Spinal cord (tissue), 10 donors: ENCODE measurements at places on chromosomes 3 and 15. TPM values are rescaled to one million over a fixed set of nuclear protein-coding genes. Genes with fewer than 3 reads are reported as not detected.

The EEFSEC gene
- 29.1 TPM for polyA plus RNA-seq

The ADGRG7 gene
- polyA plus RNA-seq = not detected

The USP13 gene
- polyA plus RNA-seq = 10.4 TPM

The IGSF10 gene
- 6.0 TPM for polyA plus RNA-seq

The MCTP2 gene
- 2.0 TPM for polyA plus RNA-seq

The AADACL2 gene
- not detected for polyA plus RNA-seq

The GOLGA8H gene
- 1.2 TPM for polyA plus RNA-seq

- DNase-seq = no peak
- no peak overlapping the region for H3K27ac ChIP-seq
- peaks cover 99% of the 10 kb centered on the region for H3K36me3 ChIP-seq
- no peaks in the 10 kb centered on the region for H3K27me3 ChIP-seq
- H3K4me3 ChIP-seq = no peak overlapping the region
- peaks cover 3% of the 10 kb centered on the region for H3K4me1 ChIP-seq
These were observed 6.2 kb downstream of the PLA2G4B start for GRCh38 chr15:41844814-41845213.

DNA sequence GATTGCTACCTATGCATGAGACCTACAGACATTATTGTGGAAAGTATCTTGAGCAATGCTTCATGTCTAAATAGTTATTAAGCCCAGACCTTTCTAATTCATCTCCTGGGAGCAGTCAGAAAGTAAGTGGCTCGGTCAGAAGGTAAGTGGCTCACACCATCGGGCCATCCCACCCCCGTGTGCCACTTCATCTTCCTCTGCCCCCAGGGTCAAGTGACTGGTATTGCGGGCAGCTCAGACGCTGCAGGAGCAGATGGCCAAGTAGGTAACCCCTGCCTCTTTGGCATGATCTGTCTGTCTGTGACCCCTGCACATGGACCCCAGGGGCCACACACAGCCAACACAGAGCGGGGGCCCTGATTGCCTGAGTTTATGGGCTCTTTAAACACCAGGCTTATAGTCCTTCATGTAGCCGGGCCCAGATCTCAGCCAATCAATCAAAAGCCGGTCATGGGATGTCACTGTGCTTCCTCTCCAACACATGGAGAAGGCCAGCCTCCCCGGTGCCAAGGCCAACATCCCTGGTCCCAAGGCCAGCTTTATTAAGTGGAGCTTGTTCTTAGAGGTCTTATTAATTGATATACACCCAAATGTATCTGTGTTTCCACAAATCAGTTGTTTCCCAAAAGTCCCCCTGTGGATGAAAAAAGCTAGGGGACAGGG, 42.9 kb downstream of the LARP6 start:
- no peak for DNase-seq
- H3K27ac ChIP-seq = no peak overlapping the region
- H3K4me1 ChIP-seq = peaks cover 6% of the 10 kb centered on the region
- H3K36me3 ChIP-seq = no peaks in the 10 kb centered on the region
- no peak overlapping the region for H3K4me3 ChIP-seq

DNA sequence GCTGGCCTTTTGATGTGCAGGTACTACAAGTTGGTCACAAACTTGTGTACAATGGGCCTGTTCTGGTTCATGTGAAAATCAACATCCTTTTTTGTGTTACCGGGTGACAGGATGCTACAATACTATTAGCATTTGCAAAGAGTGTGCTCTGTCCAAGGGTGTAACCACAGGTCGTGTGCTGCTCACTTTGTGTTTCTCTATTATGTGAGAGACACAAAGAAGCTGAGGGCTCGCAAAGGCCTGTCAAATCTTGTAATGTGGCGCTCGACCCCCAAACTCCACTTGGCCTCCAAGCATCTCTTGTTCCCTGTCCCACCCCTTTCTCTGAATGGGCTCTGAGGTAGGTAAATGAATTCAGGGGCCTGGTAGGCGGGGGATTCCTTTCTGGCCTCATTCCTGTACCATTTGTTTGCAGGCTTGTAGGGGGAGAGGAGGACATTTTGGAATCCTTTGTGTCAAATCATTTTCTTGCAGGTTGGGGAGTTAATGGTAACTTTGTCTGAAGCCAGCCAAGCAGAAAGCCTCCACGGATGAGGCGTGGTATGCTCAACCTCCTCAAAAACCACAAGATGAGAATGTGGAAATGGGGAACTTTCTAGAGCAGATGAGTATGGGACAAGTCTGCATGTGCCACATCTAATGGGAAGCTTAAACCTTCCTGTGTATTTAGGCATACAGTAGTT, 109.1 kb downstream of the OPA1 start:
- no peaks in the 10 kb centered on the region for H3K4me1 ChIP-seq
- no peaks in the 10 kb centered on the region for H3K36me3 ChIP-seq
- no peak for DNase-seq
- H3K27ac ChIP-seq = no peak overlapping the region

DNA sequence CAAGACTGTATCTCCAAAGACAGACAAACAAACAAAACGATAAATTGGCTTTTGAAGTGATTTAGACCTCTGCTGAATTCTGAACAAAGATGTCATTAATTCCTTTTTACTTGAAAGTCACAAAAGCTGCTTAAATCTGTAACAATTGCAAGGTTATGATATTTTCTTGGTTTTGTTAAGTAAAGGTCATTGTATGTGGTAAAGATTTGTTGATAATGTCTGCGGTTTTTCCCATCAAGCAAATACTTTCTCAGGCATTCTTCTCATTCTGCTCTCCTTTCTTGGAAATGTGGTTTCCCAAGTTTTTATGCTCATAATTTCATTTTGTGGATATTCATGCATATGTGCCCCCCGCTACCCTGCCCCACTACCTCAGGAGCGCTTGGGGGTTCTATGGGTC, 116.5 kb downstream of the SLMAP start:
- no peaks in the 10 kb centered on the region for H3K4me1 ChIP-seq
- no peaks in the 10 kb centered on the region for H3K36me3 ChIP-seq
- H3K27me3 ChIP-seq = no peaks in the 10 kb centered on the region
- H3K4me3 ChIP-seq = no peak overlapping the region
- H3K27ac ChIP-seq = no peak overlapping the region

- no peaks in the 10 kb centered on the region for H3K27me3 ChIP-seq
- H3K36me3 ChIP-seq = peaks cover 48% of the 10 kb centered on the region
- no peak for DNase-seq
- H3K4me3 ChIP-seq = no peak overlapping the region
- peaks cover 22% of the 10 kb centered on the region for H3K4me1 ChIP-seq
These were observed 42.6 kb downstream of the WHAMM start for GRCh38 chr15:82851981-82852511.

DNA sequence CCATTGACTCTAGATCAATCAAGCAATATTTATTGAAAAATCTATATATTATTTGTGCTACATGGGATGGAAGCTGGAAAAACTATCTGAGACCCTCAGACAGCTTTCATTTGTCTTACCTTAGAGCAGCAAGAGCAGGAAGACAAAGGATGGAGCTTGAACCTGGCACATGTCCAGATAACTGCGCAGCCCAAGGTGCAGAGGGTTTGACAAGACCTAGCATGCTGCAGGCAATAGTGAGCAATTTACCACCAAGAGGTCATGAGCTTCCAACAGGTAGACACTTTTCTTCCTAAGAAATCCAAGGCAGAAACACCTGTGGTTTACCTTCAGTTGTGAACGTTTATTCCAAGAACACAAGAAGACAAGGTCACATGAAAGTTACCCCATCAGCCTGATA, 214.7 kb upstream of the NECTIN3 start:
- H3K4me1 ChIP-seq = no peaks in the 10 kb centered on the region
- no peak overlapping the region for H3K27ac ChIP-seq
- no peaks in the 10 kb centered on the region for H3K36me3 ChIP-seq
- no peaks in the 10 kb centered on the region for H3K27me3 ChIP-seq
- no peak for DNase-seq
- no peak overlapping the region for H3K4me3 ChIP-seq

GRCh38 chr3:109548192-109548938, 211.0 kb upstream of the DPPA4 start:
- no peak overlapping the region for H3K27ac ChIP-seq
- no peaks in the 10 kb centered on the region for H3K4me1 ChIP-seq
- no peaks in the 10 kb centered on the region for H3K36me3 ChIP-seq
- H3K4me3 ChIP-seq = no peak overlapping the region
- DNase-seq = no peak

DNA sequence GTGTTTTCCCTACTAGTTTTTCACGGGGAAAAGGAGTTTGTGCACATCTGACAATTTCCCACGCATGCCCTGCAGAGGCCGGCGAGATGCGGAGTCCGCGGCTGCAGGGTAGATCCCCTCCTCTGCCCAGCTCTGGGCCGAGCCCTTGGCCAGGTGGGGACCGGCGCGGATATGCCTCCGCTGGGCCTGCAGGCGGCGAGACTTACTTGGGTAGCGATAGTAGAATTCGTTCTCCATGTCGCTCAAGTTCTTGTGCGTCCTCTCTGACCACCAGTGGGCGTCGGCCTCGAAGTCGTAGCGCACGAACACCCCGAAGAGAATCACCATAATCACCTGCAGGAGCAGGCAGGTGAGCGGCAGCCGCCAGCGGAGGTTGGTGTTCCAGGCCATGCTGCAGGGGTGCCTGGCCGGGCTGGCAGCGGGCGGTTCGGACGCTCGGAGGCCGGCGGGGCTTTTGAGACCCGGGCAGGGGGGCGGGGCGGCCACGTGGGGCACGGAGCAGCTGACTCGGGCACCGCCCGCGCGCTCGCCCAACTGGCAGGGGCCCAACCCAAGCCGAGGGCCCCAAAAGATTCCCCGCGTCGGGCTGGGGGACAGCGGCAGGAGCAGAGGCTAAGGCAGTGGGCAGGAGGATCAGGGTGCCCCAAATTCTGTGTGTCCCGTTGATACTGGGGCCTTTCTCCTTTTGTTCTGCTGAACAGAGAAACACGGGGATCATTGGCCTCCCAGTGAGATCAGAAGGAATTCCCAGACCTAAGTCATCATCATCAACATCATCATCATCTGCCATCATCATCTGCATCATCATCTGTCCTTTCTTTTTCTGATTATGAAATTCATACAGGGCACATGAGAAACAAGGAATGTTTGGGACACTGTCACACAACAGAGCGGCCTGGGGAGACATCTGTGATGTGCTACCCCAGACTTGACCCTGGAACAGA, at the start of gene RHCG:
Gene RHCG (minus strand): TSS at position 429 of the 944 bp plus-strand sequence. CDS start 39 bp downstream, at position 390.
- H3K4me3 ChIP-seq = peak within 1 kb of the TSS; percentile 27
- no peak within 1 kb of the TSS for H3K27ac ChIP-seq
- H3K27me3 ChIP-seq = no peaks in the 10 kb centered on the region
- peak; percentile 21 for DNase-seq
- peaks cover 31% of the 10 kb centered on the region for H3K4me1 ChIP-seq

DNA sequence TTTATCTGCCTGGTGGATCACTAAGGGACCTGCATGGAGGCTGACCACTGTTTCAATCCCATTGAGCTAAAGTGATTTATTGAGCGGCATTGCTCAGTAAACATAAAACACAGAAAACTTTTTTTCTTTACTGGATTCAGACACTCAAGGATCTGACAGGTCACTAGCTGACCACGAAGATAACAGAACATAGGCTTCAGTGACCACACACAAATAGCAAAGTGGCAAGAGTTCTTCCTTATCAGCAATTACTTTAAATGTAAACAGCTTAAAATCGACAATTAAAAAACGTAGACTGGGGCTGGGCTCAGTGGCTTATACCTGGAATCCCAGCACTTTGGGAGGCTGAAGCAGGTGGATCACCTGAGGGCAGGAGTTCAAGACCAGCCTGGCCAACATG, 48.7 kb downstream of the STAG1 start:
- H3K27me3 ChIP-seq = no peaks in the 10 kb centered on the region
- no peak overlapping the region for H3K4me3 ChIP-seq
- no peak for DNase-seq
- H3K4me1 ChIP-seq = no peaks in the 10 kb centered on the region
- no peak overlapping the region for H3K27ac ChIP-seq

- H3K4me1 ChIP-seq = no peaks in the 10 kb centered on the region
- no peak overlapping the region for H3K4me3 ChIP-seq
- H3K27me3 ChIP-seq = no peaks in the 10 kb centered on the region
- H3K27ac ChIP-seq = no peak overlapping the region
These were observed 62.7 kb upstream of the FAM98B start for GRCh38 chr15:38391191-38391590.

DNA sequence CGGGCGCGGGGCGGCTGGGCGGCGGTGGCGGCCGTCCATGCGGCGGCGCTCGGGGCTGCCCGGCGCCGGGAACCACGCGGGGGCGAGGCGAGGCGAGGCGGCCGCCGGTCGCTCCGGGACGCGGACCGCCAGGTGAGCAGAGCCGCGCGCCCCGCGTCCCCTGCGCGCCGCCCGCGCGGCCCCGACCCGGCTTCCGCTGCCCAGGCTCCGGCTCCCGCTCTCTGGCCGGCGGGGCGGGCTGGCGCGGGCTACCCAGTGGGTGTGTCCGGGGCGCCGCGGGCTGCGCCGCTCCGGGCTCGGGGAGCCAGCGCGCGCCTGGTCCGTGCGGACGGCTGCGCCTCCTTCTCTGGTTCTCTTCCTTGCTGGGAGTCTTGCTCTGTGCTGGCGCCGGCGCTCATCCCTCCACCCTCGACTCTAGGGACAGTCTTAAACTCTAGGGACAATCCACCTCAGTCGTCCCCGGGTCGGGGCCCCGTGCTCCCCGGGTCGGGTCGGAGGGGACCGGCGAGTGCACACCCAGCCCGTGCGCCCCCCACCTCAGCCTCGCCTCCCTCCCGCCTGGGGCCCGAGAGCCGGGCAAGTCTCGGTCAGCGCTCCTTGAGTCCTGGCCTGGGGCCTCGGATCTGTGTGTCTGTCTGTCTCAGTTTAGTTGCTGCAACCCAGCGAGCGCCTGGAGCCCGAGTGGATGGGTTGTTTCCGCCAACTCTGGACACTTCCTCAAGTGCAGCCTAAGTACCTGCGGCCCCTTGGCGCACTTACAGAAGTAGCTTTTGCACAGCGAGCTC, 488 bp downstream of the THSD4 start:
- H3K4me3 ChIP-seq = peak overlapping the region; percentile 41
- H3K36me3 ChIP-seq = no peaks in the 10 kb centered on the region
- H3K27me3 ChIP-seq = peaks cover 4% of the 10 kb centered on the region

- DNase-seq = no peak
- peaks cover 7% of the 10 kb centered on the region for H3K27me3 ChIP-seq
- H3K4me1 ChIP-seq = peaks cover 5% of the 10 kb centered on the region
- no peaks in the 10 kb centered on the region for H3K36me3 ChIP-seq
These were observed 722 bp downstream of the RBMS3 start for GRCh38 chr3:29281344-29282241.

DNA sequence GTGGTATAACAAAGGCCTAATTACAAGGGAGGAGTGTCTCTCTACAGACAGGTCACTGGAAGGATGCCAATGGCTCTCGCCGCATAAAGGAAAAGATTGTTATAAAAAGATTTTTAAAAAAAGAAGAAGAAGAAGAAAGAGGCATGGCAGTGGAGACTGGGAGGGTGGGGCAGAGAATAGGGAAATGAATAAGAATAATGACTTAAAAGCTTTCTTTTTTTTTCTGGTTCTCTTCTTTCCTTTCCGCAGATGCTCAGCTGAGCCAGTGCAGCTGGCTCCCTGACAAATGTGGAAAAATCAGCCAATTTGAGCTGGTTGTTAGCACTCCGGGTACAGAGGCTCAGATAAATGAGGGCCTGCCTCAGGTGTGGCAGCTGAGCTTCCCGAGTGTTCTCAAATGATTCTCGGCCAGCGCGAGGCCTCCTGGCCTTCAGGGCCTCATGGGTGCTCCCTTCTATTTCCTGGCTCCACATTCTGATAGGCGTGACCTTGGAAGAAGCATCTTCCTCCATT, 234.1 kb downstream of the RORA start:
- H3K36me3 ChIP-seq = no peaks in the 10 kb centered on the region
- DNase-seq = no peak
- peaks cover 7% of the 10 kb centered on the region for H3K4me1 ChIP-seq
- no peak overlapping the region for H3K27ac ChIP-seq
- no peaks in the 10 kb centered on the region for H3K27me3 ChIP-seq
